Colonic mucosa (tissue), 4 donors: ENCODE measurements at places on chromosomes 2 and 18. TPM values are rescaled to one million over a fixed set of nuclear protein-coding genes. Genes with fewer than 3 reads are reported as not detected.
A peak's percentile ranks its signal among the peaks of the same experiment; 100 is the strongest.

The SEMA4F gene
- total RNA-seq = 5.5 TPM

DNA sequence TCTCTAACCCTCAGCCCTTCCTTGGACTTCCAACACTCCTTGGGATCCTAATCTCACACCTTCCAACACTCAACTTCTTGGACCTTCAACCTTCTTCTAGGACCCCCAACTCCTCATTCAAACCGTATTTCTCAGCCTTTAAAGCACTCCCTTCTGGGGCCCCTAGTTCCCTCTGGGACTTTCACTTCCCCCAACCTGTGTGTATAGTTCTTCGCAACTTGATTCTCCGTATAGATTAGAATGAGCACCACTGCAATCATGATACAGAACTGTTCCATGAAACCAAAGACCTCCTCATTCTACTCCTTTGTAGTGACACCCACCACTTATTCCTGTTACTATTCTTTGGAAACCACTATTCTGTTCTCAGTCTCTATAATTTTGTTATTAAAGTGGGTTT, 62.0 kb upstream of the NFU1 start:
- DNase-seq = no peak

DNA sequence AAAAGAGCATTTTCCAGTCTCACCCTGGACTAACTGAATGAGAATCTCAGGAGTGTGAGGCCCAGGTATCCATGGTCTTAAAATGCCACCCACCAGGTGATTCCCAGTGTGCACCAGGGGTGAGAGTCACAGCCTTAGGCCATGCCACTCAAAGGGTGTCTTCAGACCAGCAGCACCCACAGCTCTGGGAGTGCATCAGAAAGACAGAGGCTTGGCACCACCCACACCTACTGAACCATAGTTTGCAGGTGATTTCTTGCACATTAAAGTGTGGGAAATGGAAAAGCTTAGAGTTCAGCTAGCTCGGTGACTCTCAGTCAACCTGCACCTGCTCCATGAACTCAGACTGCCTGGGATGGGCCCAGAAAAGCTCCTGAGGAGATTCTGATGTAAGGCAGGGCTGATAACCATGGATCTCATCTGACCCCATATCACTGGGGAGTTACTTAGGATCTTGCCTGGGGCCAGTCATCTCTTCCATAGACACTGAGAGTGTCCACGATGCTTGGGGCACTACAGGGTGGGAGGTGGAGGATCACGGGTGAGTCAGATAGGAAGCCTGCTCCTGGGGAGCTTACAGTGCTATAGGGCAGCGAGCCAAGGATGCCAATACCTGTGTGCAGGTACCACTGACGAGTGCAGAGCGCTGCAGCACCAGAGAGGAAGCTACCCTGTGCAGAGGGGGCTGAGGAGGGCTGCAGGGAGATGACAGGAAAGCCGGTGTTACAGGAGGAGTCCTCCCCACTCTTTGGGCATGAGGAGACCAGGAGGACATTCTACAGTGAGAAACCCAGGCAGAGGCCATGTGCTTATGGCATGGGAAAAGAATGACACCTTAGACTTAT, 4.6 kb downstream of the IL37 start:
- DNase-seq = no peak

- DNase-seq = no peak
These were observed 14.2 kb downstream of the ANO7 start for GRCh38 chr2:241202681-241203080.

The ABCG8 gene
- 0.12 TPM for total RNA-seq

GRCh38 chr2:237440819-237441281, 26.9 kb upstream of the COL6A3 start:
- no peak for DNase-seq

- DNase-seq = no peak
These were observed 5.1 kb upstream of the BCL11A start for GRCh38 chr2:60558536-60558935.

DNA sequence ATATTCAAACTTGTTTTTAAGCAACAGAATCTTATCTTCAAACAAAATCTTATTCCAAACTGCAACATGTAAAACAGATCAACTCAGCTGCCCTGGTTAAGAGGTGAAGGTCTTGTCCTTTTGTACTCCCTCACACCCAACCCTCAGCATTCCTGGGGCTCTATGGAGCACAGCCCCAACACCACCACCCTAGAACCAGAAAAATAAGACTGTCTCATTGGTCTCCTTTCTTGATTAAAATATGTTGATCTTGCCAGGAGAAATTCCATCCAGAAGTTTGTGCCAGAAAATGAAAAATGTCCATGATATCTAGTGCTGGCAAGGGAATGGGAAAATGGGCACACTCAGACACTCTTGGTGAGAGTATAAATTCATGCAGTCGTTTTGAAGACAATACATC, 62.1 kb upstream of the TMEM17 start:
- no peak for DNase-seq

GRCh38 chr2:183037553-183038340, 510 bp downstream of the NCKAP1 start:
- peak; percentile 51 for DNase-seq

- no peak for DNase-seq
These were observed 37.6 kb downstream of the TMEM163 start for GRCh38 chr2:134681201-134681600.

The DLX2 gene
- total RNA-seq = not detected

The BAZ2B gene
- 60.9 TPM for total RNA-seq

GRCh38 chr2:105399207-105399861, 483 bp upstream of the FHL2 start:
- no peak for DNase-seq

The ARHGAP15 gene
- 1.6 TPM for total RNA-seq

GRCh38 chr2:168030862-168031624, 216.4 kb downstream of the STK39 start:
- DNase-seq = no peak

The CDKL4 gene
- total RNA-seq = 0.64 TPM

The FZD7 gene
- total RNA-seq = 2.3 TPM

- no peak for DNase-seq
These were observed 60.9 kb upstream of the KLF7 start for GRCh38 chr2:207226671-207227061.

GRCh38 chr2:216031960-216032689, 18.8 kb upstream of the MREG start:
- DNase-seq = no peak

The NYAP2 gene
- 0.12 TPM for total RNA-seq

- DNase-seq = peak; percentile 82
These were observed 10.1 kb downstream of the CYP26B1 start for GRCh38 chr2:72137498-72138010.

- no peak for DNase-seq
These were observed 220.2 kb downstream of the SUCLG1 start for GRCh38 chr2:84238907-84239306.

DNA sequence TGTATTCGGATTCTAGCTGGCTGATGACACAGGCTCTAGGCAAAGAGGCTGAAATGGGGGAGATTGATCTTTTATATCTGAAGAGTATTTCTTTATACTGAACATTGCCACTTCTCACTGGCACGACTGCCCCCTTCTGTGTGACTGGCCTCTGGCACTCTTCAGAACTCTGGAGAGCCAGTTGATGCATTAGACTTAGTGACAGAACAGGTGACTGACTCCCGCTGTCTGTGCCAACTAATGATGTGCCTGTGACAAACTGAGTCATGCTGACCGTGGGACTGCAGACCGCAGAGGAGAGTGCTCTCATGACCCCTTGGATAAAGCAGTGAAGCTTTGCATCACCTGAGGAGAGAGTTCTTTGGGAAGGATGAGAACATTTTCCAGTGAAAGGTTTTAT, 14.4 kb downstream of the MGAT5 start:
- DNase-seq = no peak

- peak; percentile 27 for DNase-seq
These were observed 72.2 kb downstream of the EMILIN2 start for GRCh38 chr18:2918761-2919550.

GRCh38 chr2:71928734-71929481, 218.8 kb downstream of the CYP26B1 start:
- no peak for DNase-seq

GRCh38 chr2:119431976-119432850, 559 bp downstream of the TMEM37 start:
- peak; percentile 31 for DNase-seq

DNA sequence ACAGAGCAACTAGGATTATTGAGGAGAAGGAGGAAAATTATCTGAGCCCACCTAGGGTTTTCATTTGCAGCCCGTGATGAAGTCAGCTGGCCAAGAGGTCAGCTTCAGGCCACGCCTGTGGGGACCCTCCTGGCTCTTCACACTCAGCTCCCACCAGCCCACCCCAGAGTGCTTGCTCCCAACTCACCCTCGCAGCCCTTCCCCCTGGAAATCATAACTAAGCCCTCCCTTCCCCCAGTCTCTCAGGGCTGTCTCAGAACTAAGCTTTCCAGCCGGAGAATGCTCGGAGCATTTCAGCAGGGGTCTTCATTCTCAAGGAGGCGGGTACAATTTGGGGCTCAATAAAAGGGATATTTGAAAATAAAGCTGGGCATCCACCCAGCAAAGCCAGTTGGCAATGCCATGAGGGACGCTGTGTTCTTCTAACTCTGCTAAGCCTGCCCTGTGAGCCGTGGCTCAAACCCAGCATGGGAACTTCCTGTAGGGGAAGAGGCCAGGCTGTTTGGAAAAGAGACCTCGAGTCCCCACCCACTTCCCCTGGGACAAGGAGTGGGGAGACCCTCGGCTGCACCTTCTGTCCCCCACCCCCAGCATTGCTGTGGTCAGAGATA, 194.9 kb downstream of the CTIF start:
- no peak for DNase-seq

- no peak for DNase-seq
These were observed 79.4 kb upstream of the ALKAL2 start for GRCh38 chr2:367246-367645.

DNA sequence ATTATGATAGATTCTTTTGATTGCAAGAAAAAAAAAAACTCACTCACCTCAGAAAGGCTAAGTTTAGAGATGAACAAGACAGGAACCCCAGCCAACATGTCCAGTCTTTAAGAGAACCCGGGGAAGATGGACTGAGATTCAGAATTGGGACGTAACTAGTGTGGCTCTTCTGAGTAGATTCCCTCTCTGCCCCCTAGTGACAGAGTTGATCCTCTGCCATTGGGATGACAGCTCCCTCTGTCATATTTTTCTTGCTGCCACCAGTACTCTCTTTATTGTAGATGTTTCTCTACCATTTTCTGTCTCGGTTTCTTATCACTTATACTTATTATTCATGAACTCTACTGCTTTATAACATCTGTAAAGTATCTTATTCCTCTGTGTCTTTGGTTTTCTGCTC, 77.7 kb downstream of the GULP1 start:
- DNase-seq = peak; percentile 36
